ENCODE measurements at places on chromosomes 7 and 10.

- DNase-seq, result no peak
Measured at GRCh38 chr10:71735709-71736569, 16.4 kb upstream of the C10orf105 start.

GRCh38 chr7:134891696-134892678, 94.3 kb upstream of the AGBL3 start:
- DNase-seq, result peak; percentile 57

DNA sequence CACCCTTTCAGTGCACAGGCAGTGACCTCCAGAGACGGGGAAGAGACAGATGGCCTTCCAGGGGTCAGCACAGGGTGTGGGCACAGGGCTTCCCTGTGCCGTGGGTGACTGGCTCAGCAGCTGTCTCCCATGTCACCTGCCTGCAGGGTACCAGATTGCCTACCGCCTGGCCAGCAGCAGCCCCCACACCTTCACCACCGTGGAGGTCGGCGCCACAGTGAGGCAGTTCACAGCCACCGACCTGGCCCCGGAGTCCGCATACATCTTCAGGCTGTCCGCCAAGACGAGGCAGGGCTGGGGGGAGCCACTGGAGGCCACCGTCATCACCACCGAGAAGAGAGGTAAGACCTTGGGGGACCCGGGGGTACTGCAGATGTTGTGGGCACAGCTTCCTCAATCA, 536.5 kb upstream of the FOXK1 start:
- DNase-seq, result no peak

GRCh38 chr10:59245686-59246085, 69.2 kb downstream of the PHYHIPL start:
- DNase-seq, result no peak

- no peak for DNase-seq
Measured at GRCh38 chr7:159177284-159177953, 32.8 kb upstream of the VIPR2 start.

GRCh38 chr10:106551501-106552062, 612.9 kb downstream of the SORCS1 start:
- peak; percentile 5 for DNase-seq

DNA sequence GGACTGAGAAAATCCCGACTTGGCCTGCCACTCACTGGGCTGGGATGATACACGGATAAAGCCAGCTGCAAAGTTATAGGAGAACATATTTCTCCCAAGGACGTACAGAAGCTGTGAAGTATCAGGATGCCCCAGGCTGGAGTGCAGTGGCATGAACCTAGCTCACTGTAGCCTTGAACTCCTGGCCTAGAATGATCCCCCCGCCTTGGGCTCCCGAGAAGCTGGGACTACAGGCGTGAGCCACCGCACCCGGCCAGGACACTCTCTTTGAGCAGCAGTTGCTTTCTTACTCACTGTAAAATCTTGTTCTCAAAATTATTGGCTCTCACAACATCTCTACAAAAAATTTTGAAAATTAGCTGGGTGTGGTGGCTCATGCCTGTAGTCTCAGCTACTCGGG, 50.4 kb downstream of the CLEC2L start:
- no peak for DNase-seq

GRCh38 chr10:6400821-6401465, 179.1 kb downstream of the PRKCQ start:
- DNase-seq, result no peak

DNA sequence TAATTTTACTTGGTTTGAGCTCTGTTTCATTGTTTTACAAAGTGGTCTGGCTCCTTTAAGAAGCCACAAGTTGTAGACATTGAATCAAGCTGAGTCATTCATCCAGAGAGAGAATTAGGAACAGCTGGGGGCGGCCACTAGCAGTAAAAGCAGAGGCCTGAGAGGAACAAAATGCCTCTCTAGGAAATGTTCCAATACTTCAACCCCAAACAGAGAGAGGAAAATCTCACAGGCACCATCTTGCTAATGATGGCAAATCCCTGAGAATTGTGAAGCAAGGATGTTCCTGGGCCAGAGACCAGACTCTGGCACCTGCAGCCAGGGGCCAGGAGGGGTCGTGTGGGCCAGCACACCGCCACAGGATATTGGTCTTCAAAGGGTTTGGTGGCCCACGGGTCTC, 26.5 kb upstream of the TRIL start:
- peak; percentile 46 for DNase-seq

- DNase-seq, result no peak
Measured at GRCh38 chr10:127279334-127279774, 83.0 kb upstream of the INSYN2A start.

- DNase-seq, result peak; percentile 57
Measured at GRCh38 chr7:124246262-124246863, 213.5 kb upstream of the TMEM229A start.

GRCh38 chr7:138008588-138009349, 6.9 kb upstream of the CREB3L2 start:
- DNase-seq, result peak; percentile 55

- DNase-seq, result no peak
Measured at GRCh38 chr7:130201796-130202195, 3.4 kb downstream of the TMEM209 start.

- DNase-seq, result peak; percentile 16
Measured at GRCh38 chr10:3424111-3424851, 251.7 kb upstream of the PITRM1 start.

- no peak for DNase-seq
Measured at GRCh38 chr10:274866-275265, 139.6 kb downstream of the ZMYND11 start.

DNA sequence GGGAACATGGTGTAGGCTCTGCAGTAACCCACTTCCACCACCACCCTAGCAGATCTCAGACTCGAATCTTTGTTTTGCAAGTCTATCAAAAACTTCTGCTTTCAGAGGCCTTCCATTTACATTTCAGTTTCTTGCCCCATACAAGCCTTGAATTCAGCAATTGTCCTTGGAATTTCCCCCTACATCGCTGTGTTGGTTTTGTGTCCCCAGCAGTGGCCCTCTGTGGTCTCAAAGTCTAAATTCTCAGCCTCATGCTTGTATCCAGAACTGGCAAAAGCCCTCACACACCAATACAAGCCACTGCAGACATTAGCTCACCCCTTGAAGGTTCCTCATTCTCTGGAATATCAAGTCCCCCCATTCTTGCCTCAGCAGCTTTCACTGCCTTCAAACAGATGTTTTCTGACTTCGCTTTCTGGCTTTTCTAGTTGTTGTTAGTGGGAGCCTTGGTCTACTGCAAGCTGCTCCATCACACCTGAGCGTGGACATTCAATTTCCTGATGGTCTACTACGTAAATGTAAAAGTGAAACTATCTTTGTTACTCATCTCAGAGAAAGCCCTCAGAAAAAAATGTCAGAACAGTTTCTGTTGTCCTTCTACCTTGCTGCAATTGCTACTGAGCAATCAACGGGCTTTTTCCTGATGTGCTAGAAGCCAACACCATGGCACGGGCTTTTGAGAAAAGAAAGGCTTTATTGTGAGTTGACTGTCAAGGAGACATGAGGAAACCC, 1.8 kb upstream of the NUB1 start:
- no peak for DNase-seq

GRCh38 chr7:132509643-132510042, 66.6 kb downstream of the PLXNA4 start:
- no peak for DNase-seq

DNA sequence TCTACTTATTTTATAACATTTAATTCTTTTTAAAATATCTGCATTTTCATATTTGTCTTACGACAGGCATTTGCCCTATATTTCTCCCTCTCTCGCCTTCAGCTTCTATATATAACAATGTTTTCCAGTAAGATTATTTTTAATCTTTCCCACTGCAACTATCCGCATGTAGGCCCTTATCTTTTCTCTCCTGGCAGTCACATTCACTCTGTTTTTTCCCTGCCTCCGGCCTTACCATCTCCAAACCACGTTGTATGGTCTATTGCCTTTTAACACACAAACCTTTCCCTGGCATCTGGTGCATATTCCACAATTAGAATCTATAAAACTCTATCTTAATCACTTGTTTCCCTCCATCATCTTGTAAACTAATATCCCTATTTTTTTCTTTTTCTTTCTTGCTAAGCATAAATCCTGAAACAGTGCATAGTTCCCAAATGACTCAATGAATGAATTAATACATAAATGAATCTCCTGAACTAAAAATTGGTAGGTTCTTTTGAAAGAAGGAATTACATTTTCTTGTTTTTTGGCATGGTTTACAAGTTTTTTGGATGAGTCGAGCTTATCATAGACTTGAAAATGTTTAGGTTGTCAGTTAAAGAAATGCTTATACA, 173.2 kb downstream of the SEMA3A start:
- DNase-seq, result no peak

DNA sequence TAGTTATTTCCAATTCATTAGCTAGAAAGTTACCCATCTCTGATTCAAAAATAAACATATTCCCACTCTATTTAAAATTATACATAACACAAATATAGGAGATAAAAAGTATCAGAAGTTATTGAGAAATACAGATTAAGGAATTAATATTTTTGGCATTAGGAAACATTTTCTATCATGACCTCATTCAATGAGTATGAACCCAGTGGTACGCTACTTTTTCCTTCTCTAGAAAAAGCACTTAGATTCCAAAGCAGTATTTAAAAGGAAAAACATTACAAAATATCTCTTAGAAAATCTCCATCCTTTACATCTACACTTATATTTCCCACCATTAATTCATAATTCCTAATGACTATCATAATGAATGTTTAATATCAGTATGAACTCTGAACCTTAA, 240.6 kb upstream of the GNAI1 start:
- DNase-seq, result no peak

- peak; percentile 98 for DNase-seq
Measured at GRCh38 chr7:2523941-2524807, 4.6 kb downstream of the LFNG start.

DNA sequence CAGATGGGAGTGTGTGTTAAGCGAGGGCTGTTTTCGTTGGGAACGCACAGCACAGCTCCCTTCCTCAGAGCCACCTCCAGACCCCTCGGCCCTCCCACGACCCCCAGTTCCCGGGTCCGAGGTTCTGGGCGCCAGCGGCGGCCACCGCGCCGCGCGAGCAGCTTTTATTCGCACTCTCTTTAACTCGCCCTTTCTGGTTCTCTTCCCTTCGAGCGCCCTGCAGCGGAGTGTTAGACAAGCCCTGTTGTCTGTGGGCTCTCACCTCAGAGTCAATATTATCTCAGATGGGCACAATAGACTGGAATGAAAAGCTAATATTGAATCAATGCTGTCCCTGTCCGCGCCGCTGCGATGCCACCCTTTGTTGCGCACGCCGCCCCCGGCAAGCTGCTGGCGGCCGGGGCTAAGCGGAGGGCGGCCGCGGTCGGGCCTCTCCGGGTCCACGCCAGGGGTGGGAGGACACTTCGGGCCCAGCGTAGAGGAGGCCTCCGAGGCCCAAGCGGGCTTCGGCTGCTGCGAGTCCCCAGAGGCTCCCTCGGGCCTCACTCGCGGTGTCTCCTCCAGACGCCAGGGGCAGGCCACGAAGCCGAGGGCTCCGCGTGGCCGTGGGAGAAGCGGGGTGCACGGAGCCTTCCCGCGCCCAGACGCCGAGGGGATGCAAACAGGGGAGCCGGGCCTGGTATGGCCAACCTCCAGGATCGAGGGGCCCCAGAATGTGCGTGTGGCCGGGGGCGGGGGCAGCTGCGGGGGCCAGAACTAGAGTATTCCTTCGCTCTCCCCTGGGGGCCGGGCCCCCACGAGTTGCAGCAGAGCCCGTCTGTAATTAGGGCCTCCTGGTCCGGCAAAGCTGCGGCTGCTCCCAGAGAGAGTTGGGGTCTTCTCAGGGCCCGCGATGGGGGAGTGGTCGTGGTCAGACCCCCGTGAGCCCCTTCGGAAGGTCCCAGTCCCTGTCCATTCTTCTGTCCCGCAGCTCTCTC, 7.9 kb upstream of the EMX2 start:
- no peak for DNase-seq

- no peak for DNase-seq
Measured at GRCh38 chr7:108723381-108723814, 153.7 kb downstream of the DNAJB9 start.

DNA sequence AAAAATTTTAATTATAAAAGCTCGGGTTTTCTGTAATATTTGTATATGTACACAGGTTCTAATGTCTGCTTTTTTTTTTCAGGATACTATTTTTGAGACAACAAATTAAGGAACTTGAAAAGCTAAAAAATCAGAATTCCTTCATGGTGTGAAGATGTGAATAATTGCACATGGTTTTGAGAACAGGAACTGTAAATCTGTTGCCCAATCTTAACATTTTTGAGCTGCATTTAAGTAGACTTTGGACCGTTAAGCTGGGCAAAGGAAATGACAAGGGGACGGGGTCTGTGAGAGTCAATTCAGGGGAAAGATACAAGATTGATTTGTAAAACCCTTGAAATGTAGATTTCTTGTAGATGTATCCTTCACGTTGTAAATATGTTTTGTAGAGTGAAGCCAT, 57.9 kb upstream of the BAMBI start:
- no peak for DNase-seq

DNA sequence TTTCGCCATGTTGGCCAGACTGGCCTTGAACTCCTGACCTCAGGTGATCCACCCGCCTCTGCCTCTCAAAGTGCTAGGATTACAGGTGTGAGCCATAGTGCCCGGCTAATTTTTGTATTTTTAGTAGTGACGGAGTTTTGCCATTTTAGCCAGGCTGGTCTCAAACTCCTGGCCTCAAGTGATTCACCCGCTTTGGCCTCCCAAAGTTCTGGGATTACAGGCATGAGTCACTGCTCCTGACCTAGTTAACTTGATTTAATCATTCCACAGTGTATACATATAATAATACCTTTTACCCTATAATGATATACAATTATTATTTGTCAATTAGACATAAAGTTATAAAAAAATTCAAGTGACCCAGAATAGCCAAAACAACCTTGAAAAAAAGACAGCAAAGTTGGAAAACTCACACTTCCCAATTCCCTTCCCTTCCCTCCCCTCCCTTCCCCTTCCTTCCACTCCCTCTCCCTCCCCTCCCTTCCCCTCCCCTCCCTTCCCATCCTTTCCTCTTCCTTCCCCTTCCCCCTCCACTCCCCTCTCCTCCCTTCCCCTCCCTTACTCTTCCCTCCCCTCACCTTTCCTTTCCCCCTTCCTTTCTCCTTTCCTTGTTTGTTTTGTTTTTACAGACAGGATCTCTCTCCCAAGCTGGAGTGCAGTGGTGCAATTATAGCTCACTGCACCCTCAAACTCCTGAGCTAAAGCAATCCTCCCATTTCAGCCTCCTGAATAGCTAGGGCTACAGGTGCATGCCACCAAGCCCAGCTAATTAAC, 14.8 kb upstream of the ZMIZ2 start:
- DNase-seq, result no peak
